Esophagus muscularis mucosa (tissue), 4 donors: ENCODE measurements at places on chromosomes 4 and X. TPM values are rescaled to one million over a fixed set of nuclear protein-coding genes. Genes with fewer than 3 reads are reported as not detected.

GUCY1A1 gene
- total RNA-seq: 59.8 TPM

EXOC1L gene
- total RNA-seq: not detected

DCAF4L1 gene
- under 0.01 TPM for total RNA-seq

AP1S2 gene
- total RNA-seq: 142 TPM

AFAP1 gene
- 39.3 TPM for total RNA-seq

F8A3 gene
- total RNA-seq: 25.3 TPM

BEND4 gene
- under 0.01 TPM for total RNA-seq

NXF2 gene
- total RNA-seq: not detected

GABRQ gene
- total RNA-seq: not detected

SASH3 gene
- total RNA-seq: 10.4 TPM

ADH4 gene
- 8.0 TPM for total RNA-seq

IL2RG gene
- 2.4 TPM for total RNA-seq

MECP2 gene
- 59.3 TPM for total RNA-seq

IRS4 gene
- total RNA-seq: not detected

TCEAL5 gene
- total RNA-seq: 1.0 TPM

SMPX gene
- total RNA-seq: 42.8 TPM

CT45A10 gene
- total RNA-seq: not detected

TMEM128 gene
- 10.7 TPM for total RNA-seq

DCX gene
- total RNA-seq: not detected

SPACA5 gene
- total RNA-seq: not detected

SATL1 gene
- total RNA-seq: not detected

CLCN3 gene
- total RNA-seq: 11.2 TPM

DSPP gene
- not detected for total RNA-seq

FDCSP gene
- not detected for total RNA-seq

GAGE12E gene
- not detected for total RNA-seq

USP53 gene
- 68.1 TPM for total RNA-seq

ZMAT1 gene
- total RNA-seq: 3.0 TPM

FAM47A gene
- total RNA-seq: not detected

XAGE2 gene
- not detected for total RNA-seq

MEPE gene
- not detected for total RNA-seq

AKAP4 gene
- not detected for total RNA-seq

TRIM61 gene
- 0.46 TPM for total RNA-seq

TAB3 gene
- total RNA-seq: 19.2 TPM

GPRIN3 gene
- total RNA-seq: 3.6 TPM

KLF8 gene
- 15.5 TPM for total RNA-seq

SLC49A3 gene
- total RNA-seq: 6.6 TPM

LIMCH1 gene
- 68.5 TPM for total RNA-seq

RPGR gene
- total RNA-seq: 11.4 TPM

C4orf50 gene
- 0.19 TPM for total RNA-seq

BST1 gene
- total RNA-seq: 4.0 TPM

PABPC1L2B gene
- total RNA-seq: not detected

CT83 gene
- not detected for total RNA-seq

SUPT20HL1 gene
- total RNA-seq: not detected

RS1 gene
- not detected for total RNA-seq

SCML1 gene
- total RNA-seq: 5.2 TPM

PF4V1 gene
- not detected for total RNA-seq

PDGFRA gene
- total RNA-seq: 95.2 TPM

GYPB gene
- not detected for total RNA-seq

MAGEE2 gene
- not detected for total RNA-seq

USP26 gene
- not detected for total RNA-seq

MAGED4B gene
- 1.7 TPM for total RNA-seq
